Midbrain (tissue), 1 donor: ENCODE measurements at places on chromosomes 6 and 20.
A peak's percentile ranks its signal among the peaks of the same experiment; 100 is the strongest.

GRCh38 chr6:161356167-161356854 lies 82.5 kb upstream of the AGPAT4 start:
- no peak for DNase-seq

GRCh38 chr6:56962441-56962840 lies 7.5 kb downstream of the BEND6 start:
- no peak for DNase-seq

GRCh38 chr20:13913131-13913530 lies 77.3 kb downstream of the SEL1L2 start:
- DNase-seq, result no peak

DNA sequence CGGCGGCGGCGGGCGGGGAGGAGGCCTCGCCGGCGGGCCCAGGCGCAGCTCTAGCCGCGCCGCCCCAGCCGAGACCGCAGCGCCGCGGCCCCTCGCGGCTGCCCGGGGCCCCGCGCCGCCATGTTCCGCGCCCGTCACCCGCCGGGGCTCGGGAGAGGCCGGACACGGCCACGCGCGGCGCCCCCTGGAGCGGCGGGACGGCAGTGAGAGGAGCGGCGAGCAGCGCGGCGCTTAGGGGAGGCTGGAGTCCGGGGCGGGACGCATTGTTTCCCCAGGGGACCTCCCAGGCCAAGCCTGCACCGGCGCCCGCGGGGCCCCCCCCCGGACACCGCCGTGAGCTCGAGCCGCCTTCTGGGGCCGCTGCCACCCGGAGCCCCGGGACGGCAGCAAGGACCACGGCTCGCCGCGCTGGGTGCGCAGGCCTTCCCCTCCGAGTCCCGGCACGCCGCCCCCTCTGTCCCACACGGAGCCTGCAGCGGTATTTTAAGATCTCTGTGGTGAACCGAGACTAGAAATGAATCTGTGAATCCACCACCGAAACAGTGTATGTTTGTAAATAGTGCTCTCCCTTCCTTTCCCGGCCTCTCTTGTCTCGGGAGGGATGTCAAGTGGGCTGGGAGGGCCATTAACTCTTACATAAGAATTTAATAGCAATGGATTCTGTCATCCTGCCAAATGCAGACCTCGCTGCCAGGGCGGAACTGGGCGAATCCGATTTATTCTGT lies 424 bp upstream of the KIF13A start:
- peak; percentile 82 for DNase-seq

- DNase-seq, result no peak
Observed at GRCh38 chr6:166621114-166621540, 5.9 kb downstream of the RPS6KA2 start.

- DNase-seq, result no peak
Observed at GRCh38 chr6:118317581-118318563, 230.2 kb upstream of the PLN start.

- no peak for DNase-seq
Observed at GRCh38 chr6:4851035-4851434, 74.8 kb downstream of the CDYL start.

GRCh38 chr6:166712286-166713228 lies 85.5 kb upstream of the RPS6KA2 start:
- DNase-seq, result no peak

GRCh38 chr6:158662607-158662953 lies 12.7 kb downstream of the SYTL3 start:
- no peak for DNase-seq

- DNase-seq, result no peak
Observed at GRCh38 chr6:27263886-27264285, 16.4 kb downstream of the PRSS16 start.

DNA sequence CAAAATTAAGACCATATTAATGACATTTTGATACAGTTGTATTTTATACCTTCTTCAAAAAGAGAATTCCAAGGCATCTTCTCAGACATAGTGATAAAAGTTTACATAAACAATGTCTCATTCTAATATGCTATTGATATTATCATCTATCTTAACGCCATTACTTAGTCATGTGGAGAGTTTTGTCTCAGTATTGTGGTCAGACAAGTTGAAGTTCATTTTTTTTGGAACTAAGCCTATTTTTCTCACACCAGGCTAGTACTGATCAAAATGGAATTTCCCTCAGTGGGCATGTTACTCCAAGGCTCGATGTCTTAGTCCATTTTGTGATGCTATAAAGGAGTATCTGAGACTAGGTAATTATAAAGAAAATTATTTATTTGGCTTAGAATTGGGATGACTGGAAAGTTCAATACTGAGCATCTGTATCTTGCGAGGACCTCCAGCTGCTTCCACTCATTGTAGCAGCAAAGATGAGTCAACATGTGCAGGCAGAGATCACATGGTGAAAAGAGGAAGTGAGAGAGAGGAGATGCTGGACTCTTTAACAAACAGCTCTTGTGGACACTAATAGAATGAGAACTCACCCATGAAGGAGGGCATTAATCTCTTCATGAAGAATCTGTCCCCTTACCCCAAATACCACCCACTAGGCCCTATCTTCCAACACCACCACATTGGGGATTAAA lies 825.5 kb upstream of the MANEA start:
- no peak for DNase-seq

DNA sequence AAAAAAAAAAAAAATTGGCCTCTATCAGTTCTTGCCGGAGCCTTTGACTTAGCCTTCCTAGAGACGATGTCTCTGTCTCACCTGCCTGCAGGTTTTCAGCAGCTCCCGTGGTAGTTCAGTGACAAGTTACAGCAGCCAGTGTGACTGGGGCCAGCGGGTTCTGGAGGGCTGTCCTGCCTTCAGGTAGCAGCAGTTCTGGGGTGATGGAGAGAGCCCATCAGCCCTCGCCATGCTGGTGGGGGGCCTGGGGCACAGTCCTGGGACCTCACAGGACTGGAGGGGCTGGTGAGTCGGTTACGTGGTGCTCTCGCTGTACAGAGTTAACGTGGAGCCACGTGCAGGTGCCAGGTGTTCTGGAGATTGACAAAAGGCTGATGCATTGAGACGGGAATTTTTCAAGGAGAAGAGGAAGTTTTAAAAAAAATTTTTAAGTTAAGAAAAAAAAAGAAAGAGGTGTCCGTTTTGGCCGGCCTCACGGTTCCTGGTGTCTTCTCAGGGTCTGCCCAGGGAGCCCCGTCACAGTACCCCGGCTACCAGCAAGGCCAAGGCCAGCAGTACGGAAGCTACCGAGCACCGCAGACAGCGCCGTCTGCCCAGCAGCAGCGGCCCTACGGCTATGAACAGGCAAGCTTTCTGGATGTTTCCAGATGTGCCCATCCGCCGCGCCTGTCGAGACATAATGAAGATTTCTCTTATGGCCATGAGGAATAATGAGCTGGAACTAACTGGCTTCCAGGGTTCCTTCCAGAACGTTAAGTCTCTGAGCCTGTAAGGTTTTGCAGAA lies 8.6 kb upstream of the MTG2 start:
- DNase-seq, result no peak

- peak; percentile 10 for DNase-seq
Observed at GRCh38 chr6:90413867-90414266, 117.2 kb upstream of the BACH2 start.

GRCh38 chr20:3238616-3239025 lies 369 bp downstream of the SLC4A11 start:
- DNase-seq, result no peak

DNA sequence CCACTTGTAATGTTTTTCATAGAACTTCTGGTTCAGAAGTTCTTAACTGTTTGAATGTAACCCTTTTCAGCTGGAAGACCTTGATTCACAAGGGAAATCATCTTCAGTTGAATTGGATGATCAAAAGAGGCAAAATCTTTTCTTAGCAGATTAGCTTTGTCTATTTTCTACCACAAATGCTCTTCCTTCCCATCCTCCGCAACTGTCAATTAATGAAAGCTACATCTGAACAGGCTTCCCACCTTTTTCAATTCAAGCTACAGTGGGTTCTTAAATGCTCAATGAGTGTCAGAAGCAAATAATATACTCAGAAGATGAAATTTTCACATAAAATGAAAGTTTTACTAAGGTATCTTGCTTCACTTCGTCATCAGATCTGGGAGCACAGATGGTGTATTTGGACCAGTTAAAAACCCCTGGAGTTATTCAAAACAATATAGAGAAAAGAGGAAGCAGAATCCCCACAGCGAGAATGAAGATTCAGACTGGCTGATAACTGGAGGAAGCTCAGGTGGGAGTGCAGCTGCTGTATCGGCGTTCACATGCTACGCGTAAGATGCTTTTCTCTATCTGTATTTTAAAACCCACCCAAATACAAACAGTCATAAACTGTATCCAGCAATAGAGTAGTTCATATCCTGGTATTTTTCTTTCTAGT lies 19.4 kb downstream of the QRSL1 start:
- DNase-seq, result no peak

- no peak for DNase-seq
Observed at GRCh38 chr20:2136275-2136674, 34.6 kb downstream of the STK35 start.

DNA sequence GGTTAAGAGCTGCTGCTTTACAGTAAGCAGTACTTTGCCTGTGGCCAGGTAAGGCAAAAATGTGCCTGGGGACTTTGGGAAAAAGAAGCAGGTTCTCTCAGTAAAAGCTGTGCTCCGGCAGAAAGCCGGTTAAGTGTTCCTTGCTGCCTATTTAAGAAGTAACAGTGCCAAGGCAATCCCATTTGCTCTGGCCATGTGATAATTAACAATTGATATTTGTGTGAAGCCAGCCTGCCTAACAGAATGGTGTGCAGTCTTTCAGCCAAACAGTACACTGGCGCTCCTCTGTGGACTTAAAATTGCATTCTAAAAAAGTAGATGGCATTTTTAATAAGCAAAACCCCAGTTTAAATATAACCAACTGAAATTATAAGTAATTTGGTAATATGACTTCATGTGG lies 430.3 kb downstream of the PLCB1 start:
- peak; percentile 41 for DNase-seq

DNA sequence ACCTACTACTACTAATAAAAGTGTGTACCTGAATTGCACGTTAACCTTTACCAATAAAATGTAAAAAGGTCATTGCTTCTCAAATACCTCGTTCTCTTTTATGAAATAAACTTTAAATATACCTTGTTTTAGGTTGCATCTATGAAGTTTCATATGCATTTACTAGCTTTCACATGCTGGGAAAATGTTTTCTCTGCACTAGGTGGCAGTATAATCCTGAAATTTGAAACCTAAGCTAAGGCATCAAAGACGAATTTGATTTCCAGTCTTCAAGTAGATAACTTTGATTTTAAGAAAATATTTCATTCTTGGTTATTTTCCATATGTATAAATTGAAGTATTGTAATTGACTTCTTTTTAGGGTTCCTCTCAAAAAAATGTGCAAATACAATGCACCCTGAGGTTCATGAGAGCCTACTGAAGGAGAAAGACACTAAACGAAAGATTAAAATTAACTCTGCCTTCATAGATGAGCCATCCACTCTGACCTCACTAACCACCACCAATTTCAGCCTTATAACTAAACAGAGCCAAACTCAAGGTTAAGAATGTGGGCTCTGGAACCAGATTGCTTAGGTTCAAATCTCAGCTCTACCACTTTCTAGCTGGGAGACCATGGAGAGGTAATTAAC lies 7.3 kb upstream of the COL9A1 start:
- peak; percentile 76 for DNase-seq

GRCh38 chr6:66128243-66128642 lies 421.2 kb upstream of the EYS start:
- DNase-seq, result peak; percentile 7

- peak; percentile 56 for DNase-seq
Observed at GRCh38 chr20:20498076-20498861, 130.4 kb downstream of the INSM1 start.

DNA sequence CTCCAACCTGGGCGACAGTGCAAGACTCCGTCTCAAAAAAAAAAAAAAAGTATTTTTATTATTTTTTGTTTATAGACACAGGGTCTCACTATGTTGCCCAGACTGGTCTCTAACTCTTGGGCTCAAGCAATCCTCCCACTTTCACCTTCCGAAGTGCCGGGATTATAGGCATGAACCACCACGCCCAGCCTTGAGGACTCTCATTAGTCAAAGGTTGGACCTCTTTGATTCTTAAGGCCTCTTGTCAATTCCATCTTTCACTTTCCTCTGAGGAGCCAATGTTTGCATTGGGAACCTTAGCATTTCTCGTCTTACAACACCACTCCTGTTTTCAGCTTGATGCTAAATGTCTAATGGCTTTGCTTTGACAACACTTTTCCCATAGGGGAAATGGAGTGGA lies 16.1 kb upstream of the CDK19 start:
- DNase-seq, result no peak

DNA sequence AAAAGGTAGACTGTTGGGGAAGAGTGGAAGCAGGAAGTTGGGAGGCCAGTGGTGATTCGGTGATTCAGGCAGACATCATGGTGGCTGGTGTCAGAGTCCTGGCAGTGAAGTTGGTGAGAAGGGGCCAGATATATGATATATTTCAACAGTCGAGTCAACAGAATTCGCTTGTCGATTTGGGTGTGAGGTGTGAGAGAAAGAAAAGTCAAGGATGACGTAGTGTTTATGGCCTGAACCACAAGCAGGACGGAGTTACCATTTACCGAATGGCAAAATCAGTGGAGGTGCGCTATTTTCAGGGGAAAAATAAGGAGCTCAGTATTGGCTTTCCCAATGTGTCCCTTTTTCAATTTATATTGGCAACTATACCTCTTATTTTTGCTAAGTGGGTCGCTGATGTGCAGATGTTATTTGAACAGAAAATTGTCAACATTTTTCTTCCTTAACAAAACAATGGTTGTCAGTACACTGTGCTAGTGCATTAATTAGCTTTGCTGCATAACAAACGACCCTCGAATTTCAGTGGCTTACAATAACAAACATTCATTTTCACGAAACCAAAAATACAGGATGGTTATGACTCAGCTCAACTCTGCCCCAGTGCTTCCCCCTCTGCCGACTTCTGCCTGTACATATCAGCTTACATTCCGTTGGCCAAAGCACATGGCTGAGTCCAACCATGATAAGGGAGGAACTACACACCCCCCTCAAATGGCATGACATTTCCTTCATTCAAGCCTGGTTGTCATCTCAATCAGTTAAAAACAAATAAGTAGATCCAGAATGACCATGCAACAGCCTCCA lies 255.0 kb upstream of the ZFP64 start:
- DNase-seq, result no peak

DNA sequence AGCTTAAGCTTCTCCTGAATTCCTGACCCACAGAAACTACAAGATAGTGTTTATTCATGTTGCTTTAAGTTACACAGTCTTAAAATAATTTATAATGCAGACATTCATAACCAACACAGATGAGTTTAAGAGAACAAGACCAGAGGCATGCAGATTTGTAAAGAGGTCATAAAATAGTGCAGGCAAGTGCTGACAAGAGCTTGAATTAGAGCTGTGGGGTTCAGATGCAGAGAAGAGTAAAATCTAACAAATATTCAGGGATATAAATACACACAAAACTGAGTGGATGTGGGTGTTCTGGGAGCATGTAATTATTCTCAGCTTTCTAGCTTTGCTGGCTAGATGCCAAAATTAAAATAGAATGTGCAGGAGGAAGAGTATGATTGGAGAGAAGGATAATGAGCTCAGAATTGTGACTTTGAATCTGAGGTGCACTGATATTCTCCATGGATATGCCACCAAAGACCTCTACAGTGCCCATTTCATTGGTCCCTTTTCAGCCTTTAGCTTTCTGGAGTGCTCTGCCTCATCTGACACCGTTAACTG lies 291.9 kb upstream of the SGK1 start:
- DNase-seq, result no peak

- DNase-seq, result no peak
Observed at GRCh38 chr6:33164665-33165373, 27.4 kb downstream of the COL11A2 start.
